ENCODE measurements at places on chromosomes 13 and 19. TPM values are rescaled to one million over a fixed set of nuclear protein-coding genes. Genes with fewer than 3 reads are reported as not detected.
A peak's percentile ranks its signal among the peaks of the same experiment; 100 is the strongest.

CATSPERD gene
- not detected for total RNA-seq

NCAN gene
- total RNA-seq, result 0.42 TPM

ZNF470 gene
- 9.7 TPM for total RNA-seq

PROZ gene
- not detected for total RNA-seq

CHST8 gene
- 0.69 TPM for total RNA-seq

MAP2K2 gene
- 54.7 TPM for total RNA-seq

- no peak for DNase-seq
These were observed at the start of gene EPS8L1 for GRCh38 chr19:55075371-55075998. Gene EPS8L1 (plus strand): TSS chr19:55075869. CDS start chr19:55076445, 576 bp downstream.

GRCh38 chr13:48568370-48569103, 35.7 kb upstream of the RCBTB2 start:
- DNase-seq, result no peak

- no peak for DNase-seq
These were observed 35.5 kb upstream of the ZNF254 start for GRCh38 chr19:24051516-24051915.

DNA sequence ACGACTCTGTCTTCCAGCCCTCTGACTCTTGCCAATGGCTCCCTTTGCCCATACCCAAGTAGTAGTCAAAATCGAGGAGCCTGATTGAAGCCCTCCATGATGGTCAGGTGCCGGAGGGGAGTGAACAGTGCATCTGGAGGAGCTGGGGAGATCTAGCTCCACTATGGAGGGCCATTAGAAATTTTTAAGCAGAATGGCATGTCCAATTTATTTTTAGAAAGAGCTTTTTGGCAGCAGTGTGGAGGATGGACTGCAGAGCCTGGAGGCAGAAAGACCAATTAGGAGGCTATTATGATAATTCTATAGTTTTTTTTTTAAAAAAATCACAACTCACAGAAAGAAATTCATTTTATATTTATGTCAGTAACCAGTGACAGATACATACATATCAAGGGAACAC, 92.7 kb upstream of the SLC7A1 start:
- DNase-seq, result no peak

- DNase-seq, result no peak
These were observed 324.3 kb downstream of the ZNF536 start for GRCh38 chr19:30696514-30696913.

DNA sequence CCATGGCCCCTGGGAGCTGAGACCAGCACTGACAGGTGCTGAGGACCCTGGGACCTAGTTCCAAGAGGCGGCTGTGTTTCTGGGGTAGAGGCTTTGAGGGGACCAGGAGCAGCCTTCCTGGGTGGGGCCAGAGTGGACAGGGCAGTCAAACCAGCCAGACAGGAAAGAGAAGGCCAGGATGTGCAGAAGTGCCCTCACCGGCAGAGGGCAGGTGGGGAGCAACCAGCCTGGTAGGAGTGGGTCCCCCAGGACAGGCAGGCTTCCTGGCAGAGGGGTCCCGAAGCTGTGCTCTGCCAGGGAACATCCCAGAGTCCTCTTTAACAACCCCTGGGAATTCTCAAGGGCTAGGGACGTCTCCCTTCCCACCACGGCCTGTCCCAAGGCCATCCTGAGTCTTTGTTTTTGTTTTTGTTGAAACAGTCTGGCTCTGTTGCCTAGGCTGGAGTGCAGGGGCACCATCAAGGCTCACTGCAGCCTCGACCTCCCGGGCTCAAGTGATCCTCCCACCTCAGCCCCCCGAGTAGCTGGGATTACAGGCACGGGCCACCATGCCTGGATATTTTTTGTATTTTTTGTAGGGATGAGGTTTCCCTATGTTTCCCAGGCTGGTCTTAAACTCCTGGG, 3.0 kb upstream of the HIPK4 start:
- peak; percentile 56 for DNase-seq

DNA sequence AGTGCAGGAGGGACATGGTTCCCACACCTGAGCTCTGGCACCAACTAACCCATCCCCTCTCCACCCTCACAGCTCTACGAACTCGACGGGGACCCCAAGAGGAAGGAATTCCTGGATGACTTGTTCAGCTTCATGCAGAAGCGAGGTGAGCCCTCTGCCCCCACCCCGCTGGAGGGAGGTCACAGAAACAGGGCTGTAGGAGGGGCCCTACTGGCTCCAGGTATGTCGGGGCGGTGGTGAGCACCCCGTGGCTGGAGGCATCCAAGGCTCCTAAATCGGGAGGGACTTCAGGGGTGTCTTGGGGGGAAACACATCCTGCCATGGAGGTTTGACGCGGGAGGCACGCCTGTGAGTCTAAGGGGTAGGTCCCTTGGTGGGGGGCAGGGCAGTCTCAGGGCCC, 24.1 kb upstream of the WDR18 start:
- no peak for DNase-seq

GRCh38 chr13:44292545-44292944, 81.1 kb upstream of the SERP2 start:
- no peak for DNase-seq

- DNase-seq, result no peak
These were observed 426.8 kb upstream of the SLITRK5 start for GRCh38 chr13:87244256-87244890.

GRCh38 chr19:4448147-4448985, 9.2 kb downstream of the UBXN6 start:
- DNase-seq, result no peak

- no peak for DNase-seq
These were observed 166.7 kb downstream of the LACC1 start for GRCh38 chr13:44046428-44046827.

DNA sequence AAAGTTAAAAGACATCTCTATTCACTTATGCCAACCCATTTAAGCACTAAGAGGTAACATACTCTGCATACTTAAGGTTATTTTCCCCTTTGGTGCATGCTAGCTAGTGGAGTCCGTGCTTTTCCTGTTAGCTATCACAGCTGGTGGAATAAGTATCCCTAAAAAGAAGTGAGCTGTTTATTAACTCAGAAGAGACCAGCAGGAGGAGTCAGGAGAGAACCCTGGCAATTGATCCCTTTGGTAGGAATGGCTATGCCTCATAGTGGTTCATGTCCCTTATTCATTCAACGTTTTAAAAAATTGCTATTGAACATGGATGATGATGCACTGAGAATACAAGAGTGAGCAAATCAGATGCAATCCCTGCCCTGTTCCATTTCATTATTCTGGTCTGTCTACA, 12.4 kb upstream of the NEK5 start:
- DNase-seq, result no peak
